ENCODE measurements at places on chromosomes 7 and 10. TPM values are rescaled to one million over a fixed set of nuclear protein-coding genes. Genes with fewer than 3 reads are reported as not detected.

Gene NAMPT
- total RNA-seq, result 95.3 TPM

Gene EN2
- not detected for total RNA-seq

Gene LLCFC1
- not detected for total RNA-seq

Gene AP4M1
- 22.5 TPM for total RNA-seq

Gene HOXA4
- total RNA-seq, result 0.37 TPM

Gene EBF3
- total RNA-seq, result 0.12 TPM

Gene PRPS1L1
- not detected for total RNA-seq

Gene PAX4
- not detected for total RNA-seq

Gene NPC1L1
- total RNA-seq, result under 0.01 TPM

Gene SPAM1
- total RNA-seq, result not detected

Gene CCDC7
- 8.7 TPM for total RNA-seq

Gene PAPSS2
- total RNA-seq, result 77.7 TPM

Gene GSTO2
- total RNA-seq, result 1.7 TPM

Gene MYL10
- total RNA-seq, result not detected

Gene ITPRID1
- total RNA-seq, result not detected

Gene PIP
- total RNA-seq, result not detected

Gene FZD8
- total RNA-seq, result 20.2 TPM

Gene FAM25A
- total RNA-seq, result not detected

Gene GNG11
- 63.4 TPM for total RNA-seq

Gene OR6B1
- not detected for total RNA-seq

Gene SUN3
- total RNA-seq, result not detected

Gene PDK4
- 0.12 TPM for total RNA-seq

Gene PTPN20
- total RNA-seq, result 1.2 TPM

Gene CADPS2
- total RNA-seq, result 21.6 TPM

Gene FAM241B
- total RNA-seq, result 0.87 TPM

Gene LIPN
- total RNA-seq, result not detected

Gene ITIH5
- total RNA-seq, result under 0.01 TPM

Gene ZCCHC24
- 19.6 TPM for total RNA-seq

Gene ANKRD30A
- not detected for total RNA-seq

Gene CAMK2G
- 28.0 TPM for total RNA-seq

Gene CLCN1
- total RNA-seq, result not detected

Gene RTKN2
- 6.3 TPM for total RNA-seq

Gene OR2A12
- not detected for total RNA-seq

Gene TAS2R16
- not detected for total RNA-seq

Gene RAPGEF5
- 0.75 TPM for total RNA-seq

Gene TMEM196
- not detected for total RNA-seq

Gene NEBL
- 0.22 TPM for total RNA-seq

Gene SPDYE1
- not detected for total RNA-seq

Gene STEAP2
- total RNA-seq, result 19.0 TPM

Gene TMEM273
- not detected for total RNA-seq

Data from uterine smooth muscle cell (primary cell).